ENCODE measurements at places on chromosomes 2 and 18.

GRCh38 chr18:74196220-74197119, 48.1 kb downstream of the TIMM21 start:
- peak; percentile 75 for DNase-seq

DNA sequence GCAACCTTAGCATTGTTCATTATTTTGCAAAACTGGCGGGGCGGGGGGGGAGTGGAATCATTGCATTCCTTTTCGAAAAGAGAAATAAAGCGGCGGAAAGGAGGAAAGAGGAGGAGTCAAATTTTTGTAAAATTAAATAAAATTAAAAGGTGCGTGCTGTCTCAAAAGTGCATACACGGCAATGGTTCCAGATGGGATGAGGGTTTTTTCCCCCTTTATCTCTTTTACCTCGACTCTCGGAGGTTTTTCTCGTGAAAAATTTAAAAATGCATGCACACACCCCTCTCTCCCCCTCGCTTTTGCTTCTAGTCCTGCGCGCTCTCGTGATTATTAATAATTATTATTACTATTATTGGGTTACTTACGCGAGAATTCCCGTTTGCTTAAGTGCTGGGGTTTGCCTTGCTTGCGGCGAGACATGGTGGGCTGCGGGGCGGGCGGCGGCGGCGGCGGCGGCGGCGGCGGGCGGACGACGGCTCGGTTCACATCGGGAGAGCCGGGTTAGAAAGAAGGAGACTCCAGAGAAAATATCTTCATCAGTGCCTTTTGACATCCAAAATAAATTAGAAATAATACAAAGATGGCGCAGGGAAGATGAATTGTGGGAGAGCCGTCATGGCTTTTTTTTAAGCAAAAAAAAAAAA, 481 bp downstream of the BCL11A start:
- no peak for DNase-seq

DNA sequence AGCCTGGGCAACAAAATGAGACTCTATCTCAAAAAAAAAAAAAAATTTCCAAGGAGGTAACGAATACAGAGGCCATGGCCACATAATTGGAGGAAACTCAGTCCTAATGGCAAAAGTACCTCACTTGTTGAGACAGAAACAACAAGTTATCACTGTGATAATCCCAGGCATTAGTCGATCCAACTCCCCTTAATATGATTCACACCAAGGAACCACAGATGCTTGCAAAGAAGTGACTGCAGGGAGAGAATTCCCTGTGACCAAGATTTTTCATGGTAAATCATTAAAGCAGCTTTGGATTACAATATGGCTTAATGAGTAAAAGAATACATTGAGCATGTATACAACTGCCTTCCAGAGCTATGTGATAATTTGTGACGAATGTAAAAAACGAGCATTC, 80.4 kb upstream of the RNU4ATAC start:
- DNase-seq: no peak

DNA sequence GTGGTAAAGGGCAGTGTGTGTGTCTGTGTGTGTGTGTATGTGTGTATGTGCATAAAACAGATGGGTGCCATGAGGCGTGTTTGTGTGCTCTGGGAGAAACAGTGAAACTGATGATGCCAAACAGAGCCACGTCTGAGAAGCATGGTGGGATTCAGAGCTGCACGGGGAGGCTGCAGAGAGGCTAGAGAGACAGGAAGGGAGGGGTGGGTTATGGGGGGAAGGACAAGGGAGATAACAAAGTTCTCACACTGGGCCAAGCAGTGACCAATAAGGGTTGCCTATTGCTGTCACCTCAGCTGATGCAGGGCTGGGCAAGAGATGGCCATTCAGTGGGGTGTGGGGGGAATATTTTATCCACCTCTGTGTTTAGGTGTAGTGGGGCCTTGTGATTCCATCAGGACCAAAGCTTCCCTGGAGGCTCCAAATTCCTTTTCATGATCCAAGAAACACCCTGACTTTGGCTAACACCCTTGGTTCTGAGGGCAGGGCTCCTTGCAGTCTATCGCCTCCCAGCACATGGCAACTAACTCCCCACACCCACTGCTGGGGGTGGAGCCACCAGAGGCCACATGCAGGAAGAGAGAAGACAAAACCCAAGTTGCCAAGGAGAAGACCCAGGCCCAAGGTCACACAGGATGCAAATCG, 54.2 kb upstream of the POMC start:
- no peak for DNase-seq

- DNase-seq: peak; percentile 57
Measured at GRCh38 chr2:137964066-137964858, at the start of gene HNMT. HNMT (plus strand) TSS chr2:137964473; CDS start chr2:137964492, 19 bp downstream.

GRCh38 chr18:49500201-49500921, 13.3 kb upstream of the C18orf32 start:
- no peak for DNase-seq

GRCh38 chr2:201128933-201129505, 13.1 kb downstream of the CFLAR start:
- DNase-seq: no peak

GRCh38 chr18:51009072-51009471, 20.9 kb upstream of the SMAD4 start:
- DNase-seq: no peak

- no peak for DNase-seq
Measured at GRCh38 chr2:103734911-103735310, 973.1 kb downstream of the TMEM182 start.

DNA sequence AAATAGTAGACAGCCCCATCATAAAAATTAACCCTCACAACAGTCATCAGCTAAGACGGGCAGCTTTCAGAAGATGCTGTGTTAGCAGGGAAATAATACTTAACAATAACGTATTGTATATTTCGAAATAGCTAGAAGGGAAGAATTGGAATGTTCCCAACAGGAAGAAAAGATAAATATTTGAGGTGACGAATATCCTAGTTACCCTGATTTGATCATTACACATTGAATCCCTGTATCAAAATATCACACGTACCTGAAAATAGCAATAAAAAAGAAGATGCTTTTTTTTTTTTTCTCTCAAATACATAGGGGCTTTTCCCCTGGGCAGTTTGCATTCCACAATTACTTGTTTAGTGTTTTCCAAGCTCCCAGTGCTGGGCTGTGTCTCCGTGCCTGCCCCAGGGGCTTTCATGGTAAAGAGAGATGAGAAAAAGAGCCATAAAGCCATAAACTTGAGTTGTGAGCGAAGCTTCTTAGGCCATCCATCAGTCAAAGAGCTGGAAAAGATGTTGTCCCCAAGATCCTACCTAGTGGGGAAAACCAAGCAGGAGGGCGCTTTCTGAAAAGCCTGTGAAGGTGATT, 183.0 kb upstream of the REV1 start:
- no peak for DNase-seq

DNA sequence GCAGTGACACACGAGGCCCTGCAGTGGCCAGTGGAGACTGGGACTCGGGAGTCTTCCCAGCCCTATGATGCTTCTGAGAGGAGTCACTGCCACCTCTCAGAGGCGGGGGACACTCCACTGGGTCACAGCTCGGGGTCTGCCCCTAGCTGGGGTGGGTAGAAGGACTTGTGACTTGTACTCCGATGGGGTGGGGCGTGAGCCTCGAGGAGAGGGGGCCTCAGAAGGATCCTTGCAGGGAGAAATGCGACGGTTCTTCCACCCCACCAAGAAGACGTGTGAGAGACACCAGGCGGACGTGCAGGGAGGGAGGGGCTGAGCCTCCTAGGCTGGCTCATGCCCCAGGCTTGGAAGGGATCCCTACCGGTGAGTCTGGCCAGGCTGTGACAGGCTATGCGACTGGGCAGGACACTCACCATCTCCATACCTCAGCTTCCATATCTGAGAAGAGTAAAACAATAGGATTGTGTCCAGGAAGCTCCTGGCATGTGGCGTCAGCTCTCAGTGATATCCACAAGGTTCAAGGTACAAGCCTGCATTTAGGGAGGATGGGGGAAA, 11.1 kb upstream of the OTOS start:
- DNase-seq: no peak

- no peak for DNase-seq
Measured at GRCh38 chr18:4125224-4125623, 329.9 kb downstream of the DLGAP1 start.

GRCh38 chr18:2222270-2223185, 348.8 kb downstream of the METTL4 start:
- peak; percentile 47 for DNase-seq

DNA sequence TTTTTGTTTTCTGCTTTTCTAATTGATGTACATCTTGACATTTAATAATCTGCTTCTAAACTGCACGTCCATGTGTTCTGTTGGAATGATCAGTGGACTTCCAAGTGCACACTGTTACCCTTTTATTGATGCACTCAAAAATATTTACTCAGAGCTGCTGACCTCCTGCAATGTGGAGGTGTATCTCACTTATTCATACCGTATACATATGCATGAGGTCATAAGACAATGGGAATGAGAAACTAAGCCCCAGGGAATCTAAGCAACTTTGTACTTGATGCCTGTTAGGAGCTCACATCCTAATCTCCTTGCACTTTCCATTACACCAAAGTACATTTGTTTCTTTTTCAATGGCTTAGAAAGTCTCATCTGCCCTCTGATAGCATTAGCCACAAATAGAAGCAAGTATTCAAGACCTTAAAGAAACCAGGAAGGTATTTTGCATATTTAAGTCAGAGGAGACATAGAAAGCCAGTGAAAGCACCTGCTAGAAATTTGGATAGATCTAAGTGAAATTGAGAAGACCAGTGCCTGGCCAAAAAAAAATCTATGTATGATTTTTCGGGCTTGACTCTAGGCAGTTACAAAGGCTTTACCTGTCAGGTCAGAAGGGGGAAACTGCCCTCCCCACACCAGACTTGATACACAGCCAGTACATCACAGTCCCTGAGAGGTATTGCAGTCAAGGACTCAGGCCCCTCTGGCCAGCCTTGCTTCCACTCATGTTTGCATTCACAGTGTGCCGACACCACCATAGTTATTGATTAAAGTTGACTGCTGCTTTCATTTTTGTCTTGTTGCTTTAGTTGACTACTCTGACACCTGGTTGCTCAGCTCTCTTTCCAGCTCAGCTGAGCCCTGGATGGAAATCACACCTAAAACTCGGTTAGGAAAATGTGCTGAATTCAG, 391.7 kb upstream of the CYRIA start:
- no peak for DNase-seq

- no peak for DNase-seq
Measured at GRCh38 chr2:231399853-231400680, 4.6 kb downstream of the B3GNT7 start.

DNA sequence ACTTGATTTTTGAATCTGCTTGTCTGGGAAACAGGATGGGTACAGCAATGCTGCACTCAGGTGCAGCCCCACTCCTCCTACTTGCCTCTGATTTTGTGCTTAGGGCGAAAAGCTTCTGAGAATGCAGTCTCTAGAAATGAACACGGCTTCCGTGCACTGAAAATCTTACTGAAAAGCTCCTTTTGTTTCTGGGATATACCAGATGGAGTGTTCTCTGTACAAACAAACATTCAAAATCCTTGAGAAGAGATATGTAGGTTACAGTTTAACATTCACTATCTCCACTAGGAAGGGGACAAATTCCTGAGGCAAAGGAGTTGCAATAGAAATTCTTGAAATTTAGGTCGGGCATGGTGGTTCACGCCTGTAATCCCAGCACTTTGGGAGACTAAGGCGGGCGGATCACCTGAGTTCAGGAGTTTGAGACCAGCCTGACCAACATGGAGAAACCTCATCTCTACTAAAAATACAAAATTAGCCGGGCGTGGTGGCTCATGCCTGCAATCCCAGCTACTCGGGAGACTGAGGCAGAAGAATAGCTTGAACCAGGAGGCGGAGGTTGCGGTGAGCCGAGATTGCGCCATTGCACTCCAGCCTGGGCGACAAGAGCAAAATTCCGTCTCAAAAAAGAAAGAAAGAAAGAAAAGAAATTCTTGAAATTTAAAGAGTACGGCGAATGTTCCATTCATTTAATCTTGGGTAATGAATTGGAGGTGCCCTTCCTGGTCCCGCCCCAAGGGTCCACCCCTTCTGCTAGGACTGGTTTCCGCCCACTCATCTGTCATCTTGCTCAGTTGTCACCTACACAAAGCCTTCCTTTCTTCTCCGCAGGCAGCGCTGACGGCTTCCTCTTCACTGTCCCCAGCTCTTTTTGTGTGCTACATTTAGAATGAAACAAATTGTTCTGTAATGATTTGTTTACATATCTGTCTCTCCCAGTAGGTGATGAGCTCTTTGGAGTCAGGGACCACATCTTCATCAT, 92.4 kb downstream of the SOCS6 start:
- DNase-seq: peak; percentile 87

DNA sequence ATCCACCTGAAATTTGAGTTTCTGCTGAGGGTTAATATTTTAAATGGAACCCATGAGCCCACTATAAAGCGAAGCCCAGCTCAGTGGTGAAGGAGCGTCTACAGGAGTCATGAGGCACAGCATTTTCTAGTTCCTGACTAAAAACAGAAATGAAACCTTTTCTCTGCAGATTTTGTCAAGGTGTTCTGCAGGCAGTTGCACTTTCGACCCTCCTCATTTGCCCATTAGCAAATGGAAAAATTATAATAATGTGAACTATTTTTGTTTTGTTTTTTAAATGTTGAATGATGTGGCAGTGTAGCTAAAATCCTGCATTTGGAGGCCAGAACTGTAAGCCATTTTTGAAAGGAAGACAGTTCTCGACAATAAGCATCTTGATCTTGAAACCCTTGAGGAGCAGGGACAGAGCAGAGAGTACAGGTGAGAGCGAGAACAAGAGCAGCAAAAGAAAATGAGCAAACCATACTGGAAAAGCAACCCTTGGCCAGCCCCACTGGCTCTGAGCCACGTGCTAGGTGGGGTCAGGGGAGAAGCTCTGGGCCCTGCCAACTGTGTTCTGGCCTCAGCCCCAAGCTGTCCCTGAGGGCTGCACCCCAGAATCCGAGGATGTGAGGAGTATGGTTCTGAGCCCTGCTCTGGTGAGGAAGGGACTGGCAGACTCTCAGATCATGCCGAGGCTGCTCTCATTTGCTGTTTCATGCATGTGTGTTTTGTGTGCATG, 26.4 kb upstream of the COPS8 start:
- no peak for DNase-seq

- DNase-seq: no peak
Measured at GRCh38 chr18:12328179-12328823, 20.3 kb downstream of the TUBB6 start.

GRCh38 chr2:200223205-200223784, 83.2 kb upstream of the SPATS2L start:
- DNase-seq: no peak

DNA sequence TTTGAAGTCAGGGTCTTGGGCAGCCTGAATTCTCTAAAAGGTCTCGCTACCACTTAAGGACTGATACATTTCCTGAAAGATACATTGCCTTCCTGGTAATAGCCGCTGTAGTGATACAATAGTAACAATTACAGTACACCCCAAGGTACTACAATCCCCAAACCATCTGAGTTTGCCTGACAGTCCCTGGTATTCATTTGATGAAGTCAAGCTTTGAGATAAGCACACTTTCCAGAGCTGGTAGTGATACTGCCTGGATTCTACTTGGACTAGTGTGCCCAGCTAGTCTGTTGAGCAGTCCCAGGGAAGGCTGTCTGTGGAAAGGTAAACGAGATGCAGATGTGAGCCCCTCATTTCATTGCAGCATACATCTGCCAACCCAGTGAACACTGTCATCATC, 24.4 kb upstream of the ITGB6 start:
- no peak for DNase-seq

- no peak for DNase-seq
Measured at GRCh38 chr2:64204703-64205102, 60.5 kb upstream of the PELI1 start.

GRCh38 chr2:96137321-96138178, 752 bp downstream of the ASTL start:
- DNase-seq: no peak

GRCh38 chr2:75199428-75200011, at the start of gene TACR1:
TACR1 (minus strand) TSS chr2:75199520; CDS start chr2:75198934, 586 bp downstream.
- peak; percentile 33 for DNase-seq
